NCI-H1436 (cell line): ENCODE measurements at places on chromosomes 16 and 17.

DNA sequence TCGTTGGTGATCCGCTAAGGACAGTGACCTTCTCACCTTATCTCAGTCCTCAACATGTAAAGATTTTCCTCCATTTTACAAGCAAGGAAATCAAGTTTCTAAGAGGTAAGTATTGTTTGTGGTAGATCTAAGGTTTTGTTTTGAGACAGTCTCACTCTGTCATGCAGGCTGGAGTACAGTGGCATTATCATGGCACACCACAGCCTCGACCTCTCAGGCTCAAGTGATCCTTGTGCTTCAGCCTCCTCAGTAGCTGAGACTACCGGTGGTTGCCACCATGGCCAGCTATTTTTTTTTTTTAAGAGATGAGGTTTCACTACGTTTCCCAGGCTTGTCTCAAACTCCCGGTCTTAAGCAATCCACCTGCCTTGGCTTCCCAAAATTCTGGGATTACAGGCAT lies 34.9 kb downstream of the PRKCA start:
- no peak for DNase-seq

DNA sequence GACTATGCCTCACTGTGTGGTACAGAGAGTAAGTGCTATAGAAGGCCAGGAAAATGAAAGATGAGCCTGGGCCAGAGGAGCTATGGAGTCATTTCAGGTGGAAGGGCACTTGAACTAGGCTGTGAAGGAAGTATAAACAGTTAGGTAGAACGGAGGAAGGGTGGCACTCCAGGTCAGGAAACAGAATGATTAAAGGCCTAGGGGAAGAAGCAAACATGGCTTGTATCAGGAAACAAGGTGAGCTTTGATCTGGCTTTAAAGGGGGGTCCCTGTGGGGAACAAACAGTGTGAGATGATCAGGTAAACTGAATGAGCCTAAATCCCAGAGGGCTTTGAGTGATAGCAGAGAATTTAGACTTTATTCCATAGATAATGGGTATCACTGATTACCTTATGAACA lies 16.9 kb downstream of the MAP3K3 start:
- no peak for DNase-seq

DNA sequence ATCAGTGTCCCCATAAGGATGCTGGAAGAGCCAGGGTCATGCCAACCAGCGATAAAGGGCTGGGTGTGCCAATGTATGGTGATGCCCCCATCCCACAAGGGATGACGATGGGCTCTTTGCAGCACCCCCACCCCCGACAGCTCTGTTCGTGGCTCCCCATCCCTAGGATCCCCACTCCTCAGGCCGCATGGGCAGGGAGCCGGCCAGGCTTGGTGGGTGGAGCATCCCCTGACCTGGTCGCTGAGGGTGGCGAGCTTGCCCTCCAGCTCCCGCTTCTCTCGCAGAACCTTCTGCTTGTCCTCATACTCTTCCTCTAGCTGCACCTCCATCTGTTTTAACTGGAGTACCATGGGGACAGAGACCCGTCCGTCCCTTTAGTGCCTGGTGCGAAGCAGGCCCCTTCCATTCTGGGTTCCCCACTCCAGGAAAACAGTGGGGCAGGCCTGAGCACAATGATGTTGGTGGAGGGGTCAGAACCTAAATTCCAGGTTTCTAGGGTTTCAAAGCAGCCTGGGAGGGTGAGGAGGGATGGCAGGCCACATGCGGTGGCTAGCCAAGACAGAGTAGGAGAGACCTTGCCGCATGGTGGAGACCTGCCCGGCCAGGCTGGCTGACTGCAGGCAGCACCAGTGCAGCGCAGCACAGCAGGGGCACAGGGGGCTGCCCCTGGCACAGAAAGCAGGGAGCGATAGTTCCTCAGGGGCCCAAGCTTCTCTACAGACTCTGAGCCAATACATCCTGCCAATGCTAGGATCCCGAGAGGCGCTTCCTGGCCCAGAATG lies 50.3 kb downstream of the PIPOX start:
- DNase-seq = no peak

- no peak for DNase-seq
Measured at GRCh38 chr17:16040710-16041251, 41.2 kb downstream of the TTC19 start.

- no peak for DNase-seq
Measured at GRCh38 chr16:86353948-86354347, 156.4 kb upstream of the FOXF1 start.

- no peak for DNase-seq
Measured at GRCh38 chr16:86517652-86518258, 7.4 kb downstream of the FOXF1 start.

DNA sequence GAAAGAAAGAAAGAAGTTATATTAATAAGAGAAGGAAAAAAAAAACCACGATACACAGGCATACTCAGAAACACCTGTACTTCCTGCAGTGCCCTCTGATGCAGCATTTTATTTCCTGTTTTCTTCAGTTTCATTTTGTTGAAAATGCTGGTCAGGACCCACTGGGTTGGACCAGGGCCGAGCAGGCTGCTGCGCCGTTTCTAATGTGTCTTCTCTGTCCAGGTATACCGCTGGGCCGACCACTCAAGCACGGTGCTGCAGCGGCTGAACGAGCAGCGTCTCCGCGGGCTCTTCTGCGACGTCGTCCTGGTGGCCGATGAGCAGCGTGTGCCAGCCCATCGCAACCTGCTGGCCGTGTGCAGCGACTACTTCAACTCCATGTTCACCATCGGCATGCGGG lies 8.3 kb downstream of the KLHL36 start:
- DNase-seq = no peak

GRCh38 chr17:38609280-38610031 lies 3.7 kb upstream of the SRCIN1 start:
- DNase-seq = no peak

GRCh38 chr17:40884708-40885512 lies at the start of gene KRT20:
TSS of gene KRT20 (minus strand) at chr17:40885242. CDS start at chr17:40885185, 57 bp downstream.
- no peak for DNase-seq
